Ecto neural progenitor cell (in vitro differentiated cells): ENCODE measurements at places on chromosomes 3 and 15.

GRCh38 chr3:11273891-11274291, 1.7 kb downstream of the ATG7 start:
- DNase-seq, result no peak

GRCh38 chr15:85563328-85563727, 182.9 kb downstream of the AKAP13 start:
- DNase-seq, result no peak

DNA sequence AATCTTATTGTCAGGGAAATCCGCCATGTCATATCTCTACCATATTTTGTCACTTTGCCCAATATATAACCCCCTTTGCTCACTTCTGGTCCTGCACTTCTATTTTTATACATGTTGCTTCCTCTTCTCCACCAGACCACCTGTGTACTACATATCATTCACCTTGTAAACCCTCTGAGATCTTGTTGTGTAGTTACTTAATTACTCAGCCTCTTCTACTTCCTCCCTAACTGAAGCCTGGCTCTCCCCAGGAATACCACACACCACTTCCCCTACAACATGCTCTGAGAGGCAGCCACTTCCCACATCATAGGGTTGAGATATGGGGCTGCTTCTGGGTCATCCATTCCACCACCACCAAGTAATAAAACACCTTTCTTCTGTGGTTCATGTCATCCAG, 10.0 kb downstream of the HEXA start:
- DNase-seq, result no peak

DNA sequence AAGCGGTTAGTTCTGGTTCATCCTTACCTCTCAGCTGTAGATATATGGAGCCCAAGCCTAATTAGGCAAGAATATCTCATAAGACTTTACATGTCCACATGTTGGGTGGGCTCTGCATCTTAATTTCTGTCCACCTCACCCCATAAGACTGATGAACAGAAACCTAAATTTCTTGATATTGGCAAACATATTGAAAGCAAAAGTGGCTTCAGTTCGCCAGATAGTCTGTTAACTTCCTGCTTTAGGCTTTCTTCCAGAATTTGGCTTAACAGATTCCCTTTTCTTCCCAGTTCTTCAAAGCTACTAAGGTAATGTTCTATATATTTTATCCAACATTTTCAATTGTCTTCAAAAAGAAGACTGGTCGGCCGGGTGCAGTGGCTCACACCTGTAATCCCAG, 19.7 kb downstream of the GABPB1 start:
- DNase-seq, result no peak

GRCh38 chr15:87572381-87572910, 684.1 kb downstream of the NTRK3 start:
- DNase-seq, result no peak

DNA sequence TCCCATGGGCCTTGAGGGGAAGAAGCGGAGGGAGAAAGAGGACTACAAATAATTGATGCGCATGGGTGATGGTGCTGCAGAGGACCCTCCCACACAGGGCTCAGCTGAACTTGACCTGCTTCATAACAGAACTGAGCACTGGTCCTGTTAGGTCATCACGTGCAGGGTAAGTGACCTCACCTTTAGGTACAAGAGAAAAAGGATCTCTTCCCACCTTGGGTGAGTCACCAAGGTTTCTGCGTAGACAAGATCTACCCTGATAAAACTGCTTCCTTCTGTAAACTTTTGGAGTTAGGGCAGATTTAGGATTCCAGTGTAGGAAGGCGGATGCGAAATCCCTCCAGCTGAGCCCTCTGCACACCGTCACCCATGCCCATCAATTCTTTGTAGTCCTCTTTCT, 67.1 kb downstream of the FEM1B start:
- no peak for DNase-seq

DNA sequence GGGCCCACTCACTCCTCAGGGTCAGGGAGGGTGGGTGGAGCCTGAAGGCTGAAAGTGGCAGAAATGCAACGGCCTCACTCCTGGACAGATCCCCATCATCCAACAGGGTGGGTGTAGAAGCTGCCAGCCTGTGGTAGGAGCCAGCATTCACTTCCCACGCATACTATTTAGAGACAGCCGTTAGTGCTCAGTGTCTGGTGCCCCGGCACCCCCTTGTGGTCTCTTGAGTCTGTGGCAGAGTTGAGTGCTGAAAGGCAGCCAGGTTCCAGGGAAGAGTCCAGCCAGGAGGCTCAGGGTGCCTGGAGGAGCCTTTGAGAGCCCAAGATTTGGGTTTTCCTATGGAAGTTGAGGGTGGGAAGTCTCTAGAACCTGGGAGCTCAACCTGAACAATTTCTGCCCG, 2.1 kb upstream of the GNAT1 start:
- peak; percentile 81 for DNase-seq

DNA sequence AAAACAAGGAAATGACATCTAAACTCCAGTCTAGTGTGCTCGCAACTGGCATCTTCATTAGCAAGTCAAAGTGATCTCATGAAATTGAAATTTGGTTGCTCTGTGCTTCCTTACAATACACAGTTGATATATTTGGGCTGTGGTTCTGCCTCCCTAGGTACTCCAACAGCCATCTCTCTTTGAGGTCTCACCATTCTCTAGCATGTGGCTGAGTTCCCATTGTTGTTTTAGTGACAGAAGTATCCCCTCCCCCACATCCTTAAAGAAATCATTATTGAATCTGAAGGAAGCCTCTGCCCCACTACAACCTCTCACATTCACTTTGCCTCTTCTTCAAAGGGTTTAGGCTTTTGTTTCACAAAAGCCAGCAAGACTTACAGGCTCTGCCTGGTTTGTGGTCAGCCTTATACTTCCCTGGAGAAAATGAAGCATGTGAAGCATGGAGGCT, 516.5 kb downstream of the NLGN1 start:
- no peak for DNase-seq

- DNase-seq, result no peak
Observed at GRCh38 chr15:22950256-22950990, 29.7 kb downstream of the CYFIP1 start.

DNA sequence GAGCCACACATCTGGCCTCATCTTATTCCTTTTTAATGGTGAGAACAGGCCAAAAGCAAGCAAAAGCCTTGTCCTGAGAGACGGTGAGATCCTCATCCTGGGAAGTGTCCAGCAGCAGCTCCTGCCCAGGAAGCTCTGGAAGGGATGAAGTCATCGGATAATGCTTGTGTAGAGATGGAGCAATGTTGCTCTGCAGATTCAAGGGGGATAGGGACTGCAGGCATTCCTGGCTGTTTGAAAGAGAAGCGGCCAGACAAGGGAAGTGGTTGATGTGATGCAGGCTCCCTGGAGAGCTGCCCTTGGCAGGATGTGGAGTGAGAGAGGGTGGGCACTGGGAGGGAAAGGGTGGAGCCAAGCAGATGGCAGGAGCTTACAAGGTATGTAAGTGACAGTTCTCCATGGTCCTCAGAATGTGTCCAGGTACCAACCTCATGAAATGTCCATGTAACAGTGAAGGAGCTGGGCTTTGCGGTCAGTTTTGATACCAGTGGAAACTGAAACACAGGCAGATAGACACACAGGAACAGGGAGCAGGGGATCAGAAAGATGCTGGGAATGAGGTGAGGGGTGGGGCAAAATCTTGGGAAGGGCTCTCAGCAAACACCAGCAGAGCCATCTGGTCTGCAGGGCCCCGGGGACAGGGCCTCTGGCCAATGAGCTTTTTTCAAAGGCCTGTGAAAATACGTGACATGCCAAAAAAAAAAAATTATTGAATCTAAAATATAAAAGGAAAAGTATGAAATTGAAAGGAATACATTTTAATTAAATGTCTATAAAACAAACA, 32.2 kb upstream of the LACTB start:
- no peak for DNase-seq

GRCh38 chr3:197522881-197523441, 32.8 kb downstream of the BDH1 start:
- DNase-seq, result no peak

DNA sequence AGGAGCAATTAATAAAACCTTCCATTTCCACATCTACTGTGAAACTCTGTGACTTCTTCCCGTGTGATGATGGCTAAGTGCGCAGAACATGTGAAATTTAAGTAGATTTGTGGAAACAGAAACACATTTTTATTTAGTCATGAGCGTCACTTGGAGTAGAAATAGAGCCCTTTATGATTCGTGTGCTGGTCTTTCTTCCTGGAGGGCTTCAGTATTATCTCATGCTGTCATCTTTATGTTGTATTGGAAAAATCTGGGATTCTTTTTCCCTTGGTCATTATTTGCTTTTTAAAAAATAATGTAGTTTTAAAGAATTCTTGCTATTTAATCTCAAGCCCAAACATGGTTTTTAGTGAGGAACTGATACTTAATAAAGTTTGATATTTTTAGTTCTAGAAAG, 284.0 kb upstream of the CTDSPL start:
- DNase-seq, result no peak

- no peak for DNase-seq
Observed at GRCh38 chr3:16506451-16506850, 7.0 kb downstream of the RFTN1 start.

DNA sequence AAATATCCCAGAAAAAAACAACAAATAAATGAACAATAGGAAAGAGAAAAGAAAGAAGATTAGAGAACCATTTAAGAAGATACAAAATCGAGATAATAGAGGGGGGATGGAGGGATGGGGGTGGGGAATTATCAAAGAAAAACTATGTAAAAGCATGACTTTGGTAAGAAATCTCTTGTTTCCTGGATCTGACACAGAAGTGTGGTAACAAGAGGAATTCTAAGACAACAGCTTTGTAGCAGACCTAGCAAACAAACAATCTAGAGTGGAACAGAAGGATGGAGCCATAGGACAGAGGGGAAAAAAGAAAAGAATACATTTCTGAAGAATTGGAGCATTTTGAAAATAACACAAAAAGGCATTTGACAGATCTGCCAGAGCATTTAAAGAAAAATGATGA, 49.3 kb upstream of the HEG1 start:
- no peak for DNase-seq

DNA sequence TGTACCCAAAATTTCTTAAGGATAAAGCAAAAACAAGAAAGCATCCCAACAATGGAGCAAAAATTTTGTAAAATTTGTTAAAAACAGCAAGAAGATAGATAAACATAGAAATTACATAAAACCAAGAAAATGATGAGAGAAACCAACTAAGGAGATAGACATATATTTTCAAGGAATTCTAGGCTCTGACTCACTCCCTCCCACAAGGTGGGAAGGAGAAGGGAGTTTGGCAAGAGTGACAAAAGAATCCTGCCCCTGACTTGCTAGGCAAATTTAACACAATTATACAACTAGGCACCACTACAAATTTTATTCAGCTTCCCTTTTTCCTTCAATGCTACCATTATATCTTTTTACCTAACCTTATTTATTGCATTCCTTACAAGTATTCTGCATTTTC, 70.9 kb downstream of the MYO9A start:
- no peak for DNase-seq

- DNase-seq, result no peak
Observed at GRCh38 chr3:170506556-170506955, 79.3 kb downstream of the SLC7A14 start.

GRCh38 chr3:55868347-55868746, 381.2 kb upstream of the WNT5A start:
- no peak for DNase-seq

DNA sequence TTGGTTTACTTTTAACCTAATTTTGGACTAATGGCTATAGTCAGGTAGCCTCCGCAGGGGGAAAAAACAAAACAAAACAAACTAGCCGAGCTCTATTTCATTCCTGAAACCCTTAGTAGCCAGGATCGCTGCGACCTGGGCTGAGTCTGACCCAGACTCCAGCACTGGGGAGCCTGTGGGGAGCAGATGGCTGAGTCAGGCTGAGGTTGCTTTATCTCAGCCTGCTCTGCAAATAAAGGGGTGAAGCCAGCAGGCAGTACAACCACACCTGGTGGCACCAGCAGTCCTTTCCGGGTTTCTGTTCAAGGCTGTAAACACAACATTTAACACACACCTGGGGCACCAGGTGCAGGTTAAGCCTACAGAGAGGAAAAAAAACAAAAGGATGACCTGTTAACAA, 27.3 kb downstream of the ABHD2 start:
- no peak for DNase-seq

DNA sequence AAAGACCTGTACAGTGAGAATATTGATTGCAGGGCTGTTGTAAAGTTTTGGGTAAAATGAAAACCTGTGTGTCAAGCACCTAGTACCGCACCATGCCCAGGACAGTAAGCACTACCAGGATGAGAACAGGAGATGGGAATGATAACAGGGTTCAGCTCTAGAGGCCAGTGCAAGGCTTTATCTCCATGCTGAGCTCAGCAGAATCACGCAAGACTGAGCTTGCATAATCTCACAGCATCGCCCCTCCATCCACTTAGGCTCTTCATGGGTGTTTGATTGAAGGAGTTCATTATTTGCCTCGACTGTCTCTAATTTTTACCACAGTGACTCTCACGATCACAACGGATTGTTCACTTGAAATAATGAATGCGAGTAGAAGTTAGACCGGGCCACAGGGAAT, 2.9 kb downstream of the ATP13A5 start:
- DNase-seq, result no peak

DNA sequence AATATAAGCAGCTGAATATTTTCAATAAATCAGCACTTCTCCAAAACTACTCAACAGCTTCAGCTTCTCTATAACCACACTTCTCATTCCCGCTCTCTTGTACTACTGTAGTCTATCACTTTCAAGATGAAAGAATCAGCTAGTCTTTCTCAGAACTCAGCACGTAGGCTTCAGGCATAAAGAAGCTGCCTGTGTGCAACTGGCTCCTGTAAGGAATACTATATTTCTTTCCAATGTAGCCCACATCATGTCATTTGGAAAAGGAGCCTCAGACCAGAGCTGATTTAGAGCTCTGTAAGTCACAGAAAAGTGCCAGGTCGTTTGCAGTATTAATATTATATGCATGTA, 62.3 kb downstream of the FMN1 start:
- no peak for DNase-seq

DNA sequence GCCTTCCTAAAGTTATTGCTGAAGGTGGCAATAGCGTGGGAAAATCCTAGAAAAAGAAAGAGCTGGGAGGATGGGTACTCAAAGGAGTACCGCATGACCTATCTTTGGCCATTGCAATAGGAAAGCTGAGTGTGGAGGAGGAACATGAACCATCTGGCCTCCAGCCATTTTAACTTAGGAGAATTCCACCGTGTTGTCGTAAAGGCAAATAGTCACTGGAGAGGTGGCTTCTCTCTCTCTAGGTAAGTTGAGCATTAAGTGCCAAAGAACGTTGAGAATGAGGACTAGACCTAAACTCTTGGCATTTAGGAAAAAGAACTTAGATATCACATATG, 16.1 kb upstream of the CMTM7 start:
- no peak for DNase-seq

GRCh38 chr3:62672988-62673313, 202.3 kb downstream of the CADPS start:
- DNase-seq, result no peak

- DNase-seq, result no peak
Observed at GRCh38 chr3:42101481-42101880, 10.3 kb downstream of the TRAK1 start.

DNA sequence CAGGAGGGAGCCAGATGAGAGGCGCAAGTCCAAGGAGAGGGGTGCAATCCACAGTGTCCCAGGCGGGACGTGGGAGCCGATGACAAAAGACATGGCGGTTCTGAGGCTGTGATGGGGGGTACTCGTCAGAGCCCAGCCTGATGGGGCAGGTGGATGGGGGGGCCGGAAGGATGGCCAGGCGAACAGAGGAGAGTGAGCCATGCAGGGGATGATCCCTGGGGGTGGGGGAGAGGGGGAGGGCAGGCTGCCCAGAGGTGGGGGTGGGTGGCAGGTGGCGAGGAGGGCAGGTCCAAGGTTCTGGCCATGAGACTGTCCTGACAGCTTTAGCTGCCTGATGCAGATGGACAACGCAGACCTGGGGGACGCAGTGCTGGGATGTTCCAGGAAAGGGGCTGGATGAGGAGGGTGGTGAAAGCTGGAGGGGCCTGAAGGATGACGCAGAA, 8.9 kb upstream of the CSPG4 start:
- DNase-seq, result no peak

GRCh38 chr15:57171426-57171825, 204.9 kb upstream of the CGNL1 start:
- DNase-seq, result no peak
